Activated CD8-positive, alpha-beta T cell treated with anti-CD3 and anti-CD28 coated beads for 36 hours (primary cell): ENCODE measurements at places on chromosomes 1 and 21. TPM values are rescaled to one million over a fixed set of nuclear protein-coding genes. Genes with fewer than 3 reads are reported as not detected.

G0S2 gene
- total RNA-seq = 5.7 TPM

OBSCN gene
- total RNA-seq = 23.7 TPM

MRAP gene
- total RNA-seq = not detected

DCDC2B gene
- not detected for total RNA-seq

TSPAN2 gene
- 0.90 TPM for total RNA-seq

CR1L gene
- not detected for total RNA-seq

FMOD gene
- total RNA-seq = 1.4 TPM

TTC24 gene
- 20.2 TPM for total RNA-seq

CYP4Z1 gene
- not detected for total RNA-seq

EVI5 gene
- 27.9 TPM for total RNA-seq

- DNase-seq = peak; percentile 13
Observed at GRCh38 chr1:201614262-201615015, 75.5 kb downstream of the NAV1 start.

DNA sequence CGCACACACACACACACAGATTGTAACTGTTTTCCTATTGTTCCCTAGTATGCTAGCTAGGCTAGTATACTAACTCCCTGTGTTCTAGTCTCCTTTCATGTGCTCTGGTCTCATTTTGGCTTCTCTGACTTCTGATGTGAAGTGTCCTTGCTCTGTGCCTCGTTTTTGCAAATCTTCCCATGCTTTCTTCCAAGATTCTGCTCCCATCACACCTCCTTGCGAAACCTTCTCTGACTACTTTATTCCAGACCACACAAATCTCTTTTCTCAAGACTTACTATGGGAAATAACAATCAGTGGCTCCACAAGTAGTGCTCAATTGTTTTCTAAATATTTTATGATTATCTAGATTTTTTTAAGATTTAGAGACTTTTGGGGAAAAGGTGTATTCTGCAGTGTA is 10.3 kb downstream of the PRRX1 start:
- DNase-seq = no peak

- no peak for DNase-seq
Observed at GRCh38 chr1:234975122-234975940, 153.3 kb downstream of the TOMM20 start.

DNA sequence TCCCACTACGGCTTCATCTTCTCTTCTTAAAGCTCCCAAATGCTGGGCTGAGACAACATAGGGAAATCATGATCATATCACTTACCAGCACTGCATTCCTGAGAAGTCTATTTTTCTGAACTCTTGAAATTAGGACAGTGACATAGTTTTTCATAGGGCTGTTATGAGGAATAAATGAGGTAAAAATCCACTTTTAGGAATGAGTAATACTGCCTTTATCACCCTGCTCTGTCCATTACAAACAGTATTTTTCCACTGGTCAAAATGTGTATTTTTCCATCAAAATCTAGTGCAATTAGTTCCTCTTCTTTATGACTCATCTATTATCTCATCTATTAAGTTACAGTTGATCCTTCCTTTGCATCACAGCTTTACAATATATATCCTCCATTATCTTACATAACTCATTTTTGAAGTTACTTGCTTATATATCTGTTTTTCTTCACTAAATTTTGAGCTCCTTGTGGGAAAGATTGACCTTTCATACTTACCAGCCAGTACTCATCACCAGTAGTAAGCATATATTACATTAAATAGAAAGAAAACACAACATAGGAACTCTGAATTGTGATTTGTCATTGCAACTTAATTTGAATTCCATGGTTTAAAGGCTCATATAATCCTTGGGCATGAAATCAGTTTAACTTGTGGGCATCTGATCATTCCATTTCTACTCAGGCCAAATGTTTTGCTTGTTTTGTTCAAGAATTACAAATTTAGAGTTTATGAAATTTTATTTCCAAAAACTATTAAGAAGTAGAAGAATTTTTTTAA is 37.1 kb downstream of the PRRX1 start:
- no peak for DNase-seq

DNA sequence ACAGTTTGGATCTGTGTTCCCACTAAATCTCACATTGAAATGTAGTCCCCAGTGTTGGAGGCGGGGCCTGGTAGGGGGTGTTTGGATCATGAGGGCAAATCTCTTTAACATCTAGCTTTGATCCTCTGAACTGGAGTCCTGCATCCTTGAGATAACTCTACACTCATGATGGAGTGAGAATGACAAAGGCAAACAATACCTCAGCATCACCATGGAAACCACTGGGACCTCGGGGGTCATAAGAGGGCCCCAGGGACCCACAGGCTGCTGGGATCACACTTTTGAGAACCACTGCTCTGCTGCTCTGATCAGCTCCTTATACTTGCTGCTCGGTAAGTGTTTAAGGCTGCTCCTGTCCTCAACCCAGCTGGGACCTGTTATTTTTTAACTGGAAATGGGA is 13.4 kb upstream of the OBSCN start:
- no peak for DNase-seq

- no peak for DNase-seq
Observed at GRCh38 chr1:93756657-93757056, 75.0 kb upstream of the BCAR3 start.

DNA sequence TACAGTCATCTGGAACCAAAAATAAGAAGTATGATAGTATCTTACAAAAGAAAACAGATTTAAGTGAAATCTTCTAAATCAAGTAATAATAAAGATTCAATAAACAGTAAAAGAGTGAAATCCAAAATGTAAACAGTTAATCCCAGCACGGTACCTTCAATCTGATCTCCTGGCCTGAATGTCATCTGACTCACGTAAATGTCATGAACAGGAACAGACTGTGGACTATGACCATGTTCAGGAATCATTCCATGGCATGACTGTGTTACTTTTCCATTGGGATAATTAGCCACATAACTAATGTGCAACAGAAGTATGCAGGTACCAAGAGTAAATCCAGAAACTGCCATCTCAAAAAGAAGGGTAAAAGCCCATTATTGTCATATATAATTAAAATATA is 18.0 kb downstream of the FRRS1 start:
- no peak for DNase-seq

- peak; percentile 66 for DNase-seq
Observed at GRCh38 chr21:31554511-31555022, 104.9 kb upstream of the SOD1 start.

GRCh38 chr1:170634293-170634692 is 29.6 kb upstream of the PRRX1 start:
- no peak for DNase-seq

DNA sequence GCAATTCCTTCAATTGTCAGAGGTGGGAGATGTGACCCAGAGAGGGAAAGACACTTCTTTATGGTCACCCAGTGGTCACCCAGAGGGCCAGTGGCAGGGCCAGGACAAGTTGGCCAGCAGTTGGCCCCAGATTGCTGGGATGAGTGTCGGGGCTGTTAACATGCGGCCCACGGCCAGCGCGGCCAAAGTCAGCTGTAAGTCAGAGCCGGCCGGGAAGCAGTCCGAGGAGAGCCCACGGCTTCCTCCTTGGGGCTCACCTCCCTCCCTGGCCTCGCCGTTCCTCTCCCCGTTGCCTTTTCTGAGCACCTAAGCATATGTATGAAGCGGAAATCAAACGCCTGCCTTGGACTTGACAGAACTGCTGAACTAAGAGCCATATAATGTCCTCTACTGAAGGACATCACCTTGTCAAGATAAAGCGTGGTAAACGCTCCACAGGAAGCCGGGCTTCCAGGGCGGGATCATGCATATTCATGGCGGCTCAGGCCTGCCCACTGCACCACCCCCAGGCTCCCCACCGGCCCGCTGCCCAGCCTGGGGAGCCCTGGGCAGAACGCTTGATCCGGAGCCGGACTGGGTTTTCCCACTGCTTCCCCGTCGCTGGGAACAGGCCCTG is 245.4 kb upstream of the POU3F1 start:
- DNase-seq = no peak

DNA sequence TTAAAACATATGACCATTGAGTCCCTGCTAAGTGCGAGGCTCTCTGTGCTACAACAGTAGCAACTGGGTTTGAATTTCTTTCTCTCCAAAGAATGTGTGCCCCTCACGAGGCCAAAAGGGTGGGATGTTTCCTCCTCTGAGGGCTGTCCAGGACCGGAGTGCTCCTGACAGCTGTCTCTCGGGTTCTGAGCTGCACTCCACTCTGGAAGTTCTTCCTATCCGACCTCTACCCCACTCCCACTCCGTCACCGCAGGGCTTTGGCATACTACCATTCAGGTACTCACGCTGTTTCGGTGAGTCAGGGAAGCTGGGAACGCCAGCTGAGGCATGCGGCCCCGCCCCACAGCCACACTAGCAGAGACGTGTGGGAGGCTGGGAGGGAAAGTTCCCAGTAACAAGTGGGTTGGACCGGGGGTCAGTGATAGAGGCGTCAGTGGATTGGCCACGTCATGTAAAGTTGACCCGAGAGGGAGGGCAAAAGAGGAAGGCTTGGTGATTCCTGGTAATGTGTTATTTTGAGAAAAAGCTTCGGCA is 705 bp upstream of the SLC50A1 start:
- peak; percentile 67 for DNase-seq

DNA sequence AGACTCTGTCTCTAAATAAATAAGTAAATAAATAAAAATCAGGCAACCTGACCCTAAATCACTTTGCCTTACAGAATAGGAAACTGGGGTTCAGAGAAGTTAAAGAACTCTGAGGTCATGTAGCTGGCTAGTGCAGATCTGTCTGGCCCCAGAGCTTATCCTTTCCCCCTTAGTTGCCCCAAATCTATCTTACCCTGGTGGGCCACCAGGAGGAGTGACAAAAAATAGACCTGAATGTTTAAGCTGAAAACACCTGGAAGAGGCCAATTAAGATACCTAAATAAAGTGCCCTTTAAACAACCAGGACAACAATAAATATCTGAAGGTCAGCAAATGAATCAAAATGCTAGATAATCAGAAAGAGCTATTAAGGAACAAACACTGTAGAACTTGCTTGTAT is 59.7 kb downstream of the TEX35 start:
- no peak for DNase-seq

DNA sequence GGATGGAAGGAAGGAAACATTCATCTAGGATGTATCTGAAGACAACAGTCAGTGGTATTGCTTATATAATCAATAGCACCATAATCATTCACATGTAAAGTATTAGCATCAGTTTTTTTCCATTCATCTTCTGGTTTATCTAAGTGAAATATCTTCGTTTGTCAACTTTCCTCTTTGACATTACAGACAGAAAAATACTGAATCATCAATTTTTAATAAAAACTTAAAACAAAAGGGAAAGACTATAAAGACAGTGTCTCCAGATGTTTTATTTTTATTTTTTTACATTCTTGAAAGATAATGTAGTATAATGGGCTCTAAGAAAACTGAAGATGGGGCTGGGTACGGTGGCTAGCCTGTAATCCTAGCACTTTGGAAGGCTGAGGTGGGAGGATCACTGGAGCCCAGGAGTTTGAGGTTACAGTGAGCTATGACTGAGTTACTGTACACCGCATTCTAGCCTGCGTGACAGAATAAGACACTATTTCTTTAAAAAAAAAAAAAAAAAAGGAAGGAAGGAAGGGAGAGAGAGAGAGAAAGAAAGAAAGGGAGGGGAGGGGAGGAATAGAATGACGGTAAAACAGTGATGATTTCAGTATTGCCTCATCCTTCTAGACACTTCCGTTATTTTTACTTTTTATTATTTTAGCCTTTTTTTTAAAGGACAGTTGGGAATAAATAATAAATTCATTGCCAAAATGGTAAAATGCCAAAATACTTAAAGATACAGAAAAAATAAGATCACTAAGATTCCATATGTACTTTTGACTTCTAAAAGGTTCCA is 89.5 kb downstream of the NRIP1 start:
- no peak for DNase-seq

GRCh38 chr1:208834381-208835096 is 590.4 kb upstream of the PLXNA2 start:
- DNase-seq = no peak

- DNase-seq = peak; percentile 55
Observed at GRCh38 chr1:234500269-234500668, 21.3 kb upstream of the TARBP1 start.

DNA sequence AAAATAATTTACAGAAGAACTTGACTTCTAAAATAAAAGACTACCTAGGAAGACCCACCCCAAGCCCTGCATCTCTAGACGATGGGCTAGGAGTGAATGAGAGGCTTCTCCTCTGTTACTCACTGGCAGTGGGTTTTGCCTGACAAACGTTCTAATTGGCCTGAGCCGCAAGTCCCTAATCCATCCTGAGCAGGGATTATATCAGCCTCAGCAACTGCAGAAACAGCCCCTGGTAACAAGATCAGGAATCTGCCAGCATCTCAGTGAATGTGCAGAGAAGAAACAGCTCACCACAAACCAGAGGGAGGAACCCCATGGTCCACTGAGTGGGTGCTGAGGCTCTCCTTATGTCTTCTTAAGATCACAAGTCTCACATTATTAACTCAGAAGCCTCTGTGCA is 240.6 kb downstream of the BRINP2 start:
- no peak for DNase-seq

GRCh38 chr1:243921111-243921510 is 71.1 kb upstream of the AKT3 start:
- no peak for DNase-seq

DNA sequence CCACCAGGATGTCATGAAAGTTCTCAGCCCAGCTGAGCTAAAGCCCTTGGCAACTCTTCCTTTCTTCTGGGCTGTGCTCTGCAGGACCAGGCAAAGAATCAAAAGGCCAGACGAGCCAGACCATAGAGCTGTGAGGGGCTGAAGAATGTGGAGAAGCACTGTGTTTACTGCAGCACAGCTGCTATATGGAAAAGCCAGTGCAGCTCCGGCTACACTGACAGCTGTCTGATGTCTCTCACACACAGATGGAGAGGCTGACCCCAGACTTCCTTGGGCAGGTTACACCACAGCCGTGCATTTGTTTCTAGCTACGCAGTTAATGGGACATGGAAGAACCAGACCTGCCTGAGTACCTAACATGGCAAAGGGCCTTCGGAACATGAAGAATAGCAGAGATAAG is 40.3 kb downstream of the CD247 start:
- no peak for DNase-seq

- no peak for DNase-seq
Observed at GRCh38 chr1:166083887-166084286, 82.9 kb downstream of the FAM78B start.

DNA sequence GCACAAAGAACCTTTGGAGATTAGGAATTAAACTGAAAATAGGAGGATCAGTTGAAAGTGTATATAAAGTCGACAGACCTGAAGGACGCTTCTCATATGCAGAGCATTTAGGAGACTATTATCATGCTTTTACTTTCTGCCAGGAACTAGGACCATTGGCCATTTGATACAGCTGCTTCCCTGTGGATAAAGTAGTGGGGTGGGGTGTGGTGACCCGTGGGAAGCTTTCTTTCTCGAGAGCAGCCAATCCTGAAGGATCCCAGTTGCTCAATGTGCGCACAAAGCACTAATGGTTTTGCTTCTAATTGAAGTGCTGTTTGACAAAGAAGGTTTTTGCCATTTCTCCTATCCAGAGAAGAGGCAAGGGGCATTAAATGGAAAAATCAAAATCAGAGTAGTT is 14.9 kb upstream of the CD55 start:
- no peak for DNase-seq

DNA sequence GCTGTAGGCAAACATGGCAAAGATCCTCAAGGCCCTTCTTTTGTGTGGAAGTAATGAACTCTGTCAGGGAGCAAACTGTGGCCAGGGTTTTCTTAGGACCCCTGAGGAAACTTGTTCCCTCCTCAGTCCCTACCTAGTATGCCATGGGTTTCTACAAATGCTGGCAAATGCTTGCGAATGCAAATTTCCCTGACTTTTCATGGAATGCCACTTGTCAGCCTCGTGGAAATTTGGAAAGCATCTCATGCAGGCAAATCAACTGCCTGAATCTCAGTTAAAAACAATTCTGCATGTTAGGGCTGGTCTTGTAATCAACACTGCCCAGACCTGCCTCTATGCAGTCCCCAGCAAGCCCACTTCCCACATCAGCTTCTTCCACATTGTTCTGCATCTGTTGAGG is 334.9 kb upstream of the AJAP1 start:
- DNase-seq = no peak
